ENCODE measurements at places on chromosomes 12 and 14.

GRCh38 chr12:24770334-24770733, 178.6 kb downstream of the BCAT1 start:
- DNase-seq: no peak

DNA sequence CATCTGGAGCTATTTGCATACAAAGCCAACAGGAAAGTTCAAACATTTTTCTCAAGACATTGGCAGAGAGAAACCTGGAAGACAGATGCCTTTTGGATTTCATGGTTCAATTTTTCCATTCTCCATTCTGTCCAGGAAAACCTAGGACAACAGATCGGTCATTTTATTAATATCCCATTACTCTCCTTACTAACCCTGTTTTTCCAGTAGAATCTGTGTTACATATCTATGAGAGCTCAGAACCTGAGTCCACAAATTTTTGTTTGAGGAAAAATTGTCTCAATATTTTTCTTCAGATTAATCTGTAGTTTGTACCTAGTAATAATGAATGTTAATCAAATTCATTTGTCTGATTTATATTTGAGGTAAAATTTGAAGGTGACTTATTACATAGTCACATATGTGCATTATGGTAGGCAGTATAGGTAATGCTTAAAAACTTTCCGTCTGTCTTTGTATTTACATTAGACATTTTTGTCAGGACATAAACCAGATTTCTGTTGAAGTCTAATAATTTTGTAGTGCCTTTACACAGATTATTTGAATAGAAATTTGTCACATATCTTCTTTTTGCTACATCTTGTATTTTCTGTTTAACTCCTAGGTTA, 75.3 kb downstream of the CCDC91 start:
- DNase-seq: no peak

DNA sequence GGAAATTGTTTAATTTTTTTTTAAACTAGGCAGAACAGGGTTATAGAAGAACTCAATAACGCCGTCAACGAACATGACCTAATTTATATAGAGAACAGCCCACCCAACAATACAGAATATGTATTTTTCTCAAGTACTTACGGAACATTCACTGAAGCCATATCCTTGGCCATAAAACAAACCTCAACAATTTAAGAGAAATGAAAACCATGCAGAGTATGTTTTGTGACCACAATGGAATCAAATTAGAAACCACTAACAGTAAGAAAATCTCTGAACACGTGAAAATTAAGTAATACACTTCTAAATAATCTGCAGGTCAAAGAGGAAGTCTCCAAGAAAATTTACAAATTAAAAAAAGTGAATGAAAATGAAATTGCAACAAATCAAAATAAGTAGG, 9.4 kb downstream of the SART3 start:
- no peak for DNase-seq

DNA sequence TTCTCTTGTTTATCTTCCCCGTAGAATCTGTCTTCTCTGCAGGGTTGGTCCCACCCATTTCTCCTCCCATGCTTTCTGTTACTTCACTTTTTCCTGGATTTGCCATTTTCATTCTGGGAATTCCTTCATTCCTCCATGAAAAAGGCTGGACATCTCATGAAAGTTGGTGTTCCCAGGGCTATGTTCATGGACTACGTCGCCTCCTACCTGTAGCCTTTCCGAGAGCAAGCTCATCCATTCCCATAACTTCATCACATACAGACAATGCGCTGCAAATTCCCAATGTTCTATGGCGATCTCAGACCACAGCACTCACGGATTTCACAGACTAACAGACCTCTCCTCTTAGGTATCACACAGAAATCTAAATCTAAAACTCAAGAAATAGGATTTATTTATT, 217.1 kb downstream of the EXOC5 start:
- no peak for DNase-seq

DNA sequence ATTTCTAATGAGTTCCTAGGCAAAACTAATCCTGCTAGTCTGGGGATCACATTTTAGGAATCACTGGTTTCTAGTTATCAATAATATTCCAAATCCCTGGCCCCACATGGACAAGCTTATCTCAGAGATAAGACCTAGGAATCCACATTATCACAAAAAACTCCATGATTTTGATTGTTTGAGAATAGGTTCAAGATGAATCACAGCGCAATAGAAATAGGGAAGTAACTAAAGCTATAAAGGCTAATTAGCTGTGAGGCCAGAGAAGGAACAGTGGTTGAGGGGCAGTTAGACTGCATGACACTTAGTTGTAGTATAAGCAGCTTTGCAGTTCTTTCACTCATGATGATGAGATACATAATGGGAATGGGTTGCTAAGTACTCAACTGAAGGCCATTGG, 13.1 kb upstream of the ATP5F1B start:
- DNase-seq: no peak

- no peak for DNase-seq
These were observed 86.9 kb downstream of the RIN3 start for GRCh38 chr14:92600318-92601053.
